Activated T-cell treated with anti-CD3 and anti-CD28 coated beads, Interleukin-2, amount 50 U/mL, for 1 hour (primary cell): ENCODE measurements at places on chromosomes 1 and 21.

GRCh38 chr21:16020878-16021277 lies 291.1 kb downstream of the USP25 start:
- DNase-seq: no peak

- no peak for DNase-seq
Observed at GRCh38 chr1:167864392-167865032, 49.4 kb downstream of the ADCY10 start.

GRCh38 chr1:149936170-149936991 lies at the start of gene MTMR11:
MTMR11 (minus strand) TSS chr1:149936879; CDS start chr1:149936647, 232 bp downstream.
- no peak for DNase-seq

- DNase-seq: no peak
Observed at GRCh38 chr1:86541859-86542258, 5.0 kb upstream of the CLCA4 start.

GRCh38 chr21:15192243-15192642 lies 127.4 kb upstream of the NRIP1 start:
- DNase-seq: no peak

DNA sequence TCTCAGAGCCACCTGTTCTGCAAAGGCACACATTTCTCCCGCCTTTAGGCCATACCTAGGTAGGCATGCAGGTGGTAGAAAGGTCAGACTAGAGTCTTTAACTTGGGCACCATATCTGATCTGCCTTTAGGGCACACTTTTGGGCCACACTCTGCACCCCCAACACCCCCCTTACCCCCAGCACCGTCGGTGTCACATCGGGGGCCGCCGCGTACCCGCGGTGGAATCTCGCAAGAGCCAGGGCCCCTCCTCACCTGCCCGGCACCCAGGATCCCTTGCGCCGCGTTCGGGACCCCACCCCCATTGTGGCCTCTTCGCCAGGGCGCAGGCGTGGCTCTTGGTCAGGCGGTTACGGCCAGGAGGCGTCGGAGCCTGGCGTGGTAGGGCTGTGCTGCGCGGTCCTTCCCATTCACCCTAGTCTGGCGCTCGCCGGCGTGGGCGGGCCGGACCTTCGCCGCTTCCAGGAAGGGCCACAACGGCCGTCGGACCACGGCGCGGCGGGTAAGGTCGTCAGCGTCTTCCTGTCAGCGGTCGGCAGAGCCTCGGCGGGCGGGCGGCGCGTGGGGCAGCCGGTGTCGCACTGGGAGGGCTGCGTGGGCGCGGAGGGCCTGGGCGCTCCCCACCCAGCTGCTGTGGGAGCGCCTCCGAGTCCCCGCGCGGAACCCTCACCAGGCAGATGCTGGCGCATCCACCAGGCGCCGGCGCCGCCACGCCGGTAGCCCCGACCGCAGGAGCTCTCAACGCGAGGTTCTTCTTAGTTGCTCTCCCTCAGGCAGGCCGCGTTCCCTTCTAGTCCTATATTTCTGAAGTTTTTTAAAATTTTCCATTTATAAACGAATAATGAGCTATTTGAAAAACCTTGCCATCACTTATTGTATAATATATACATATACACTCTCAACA lies at the start of gene DNAH14:
Gene DNAH14 (plus strand): TSS at position 341 of the 903 bp plus-strand sequence. CDS start 23,028 bp downstream, outside the sequence.
- DNase-seq: no peak

GRCh38 chr1:111488669-111489068 lies 14.8 kb downstream of the ADORA3 start:
- DNase-seq: no peak

DNA sequence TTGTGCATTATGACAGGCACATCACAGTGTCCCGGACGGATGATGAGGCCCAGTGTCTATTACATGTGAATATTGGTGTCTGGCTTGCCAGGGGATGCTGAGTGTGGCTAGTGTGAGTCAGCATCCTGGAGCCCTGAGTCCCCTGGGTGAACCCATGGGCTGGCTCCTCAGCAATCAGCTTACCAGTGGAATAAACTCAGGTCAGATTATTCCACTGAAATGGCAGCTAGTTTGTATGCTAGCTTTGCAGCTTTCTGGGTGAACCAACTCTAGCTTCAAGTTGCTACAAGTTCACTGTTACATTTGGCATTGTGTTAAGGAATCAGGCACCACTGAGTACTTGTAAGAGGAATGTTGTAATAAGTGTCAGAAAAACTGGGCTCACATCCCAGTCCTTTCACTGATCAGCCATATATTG lies 23.9 kb upstream of the RPTN start:
- no peak for DNase-seq

GRCh38 chr1:8962812-8963530 lies 17.3 kb downstream of the CA6 start:
- DNase-seq: peak; percentile 46
